ENCODE measurements at places on chromosomes 3 and 15.

DNA sequence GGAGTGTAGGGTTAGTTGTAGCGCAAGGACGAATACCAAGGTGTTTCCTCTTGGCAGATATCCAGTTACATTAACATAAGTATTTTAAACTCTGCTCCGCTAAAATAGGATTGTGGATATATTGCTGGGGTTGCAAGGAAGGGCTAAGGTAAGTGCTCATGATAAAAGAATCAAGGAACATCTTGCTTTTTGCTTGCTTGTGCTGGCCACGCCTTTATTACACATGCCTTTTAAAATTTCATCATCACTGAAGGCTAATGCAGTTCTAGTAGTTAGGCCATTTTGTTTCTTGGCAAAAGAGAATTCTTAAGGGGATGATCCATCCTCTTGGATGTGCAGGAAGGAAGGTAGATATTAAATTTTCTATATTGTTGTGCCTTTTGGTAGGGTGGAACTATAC, 415.6 kb upstream of the TPM1 start:
- no peak for DNase-seq

DNA sequence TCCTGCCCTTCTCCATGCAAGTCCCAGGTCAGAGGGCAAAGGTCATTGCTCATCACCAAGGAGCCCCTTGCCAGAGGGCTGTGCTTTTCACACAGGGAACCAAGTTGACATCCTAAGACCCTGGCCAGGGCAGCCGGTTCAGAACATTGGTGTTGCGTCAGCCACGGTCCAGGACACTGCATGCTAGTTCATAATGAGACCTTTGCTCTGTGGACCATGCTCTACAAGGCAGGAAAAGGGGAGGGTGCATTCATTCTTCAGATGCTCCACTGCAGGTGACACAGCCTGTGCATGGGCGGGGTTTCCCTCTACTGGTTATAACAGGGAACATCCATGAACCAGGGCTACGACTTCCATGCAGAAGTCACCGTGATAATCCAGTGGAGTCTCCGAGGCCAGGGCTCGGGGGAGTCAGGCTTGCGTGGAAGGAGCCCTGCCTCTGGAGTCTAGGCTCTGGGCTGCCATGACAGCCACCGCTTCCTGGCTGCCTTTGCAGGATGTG, 81.6 kb downstream of the OCA2 start:
- peak; percentile 22 for DNase-seq

DNA sequence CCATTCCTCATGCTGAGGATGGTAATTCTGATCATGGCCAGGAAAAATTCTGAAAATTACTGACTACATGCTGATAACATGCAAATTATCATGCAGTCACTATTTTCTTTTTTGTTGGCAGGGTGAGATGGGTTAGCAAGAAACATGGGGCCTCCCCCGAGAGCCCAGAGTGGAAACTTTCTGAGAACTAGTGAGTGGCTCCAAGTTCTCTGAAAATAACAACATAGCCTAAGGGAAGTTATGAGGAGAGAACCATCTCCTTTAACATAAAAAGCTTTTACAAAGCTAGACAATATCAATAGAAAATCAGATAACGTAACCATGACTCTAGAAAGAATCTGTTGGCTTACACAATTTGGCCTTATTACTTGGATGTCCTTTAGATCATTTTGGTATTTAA, 254.2 kb downstream of the PLOD2 start:
- DNase-seq, result no peak

GRCh38 chr15:95296643-95297042, 1033.9 kb upstream of the NR2F2 start:
- DNase-seq, result no peak

GRCh38 chr3:189903562-189904250, 217.0 kb downstream of the P3H2 start:
- no peak for DNase-seq

GRCh38 chr3:94413336-94414108, 350.7 kb downstream of the NSUN3 start:
- DNase-seq, result no peak

- no peak for DNase-seq
Measured at GRCh38 chr15:48388016-48388851, 57.0 kb downstream of the DUT start.

DNA sequence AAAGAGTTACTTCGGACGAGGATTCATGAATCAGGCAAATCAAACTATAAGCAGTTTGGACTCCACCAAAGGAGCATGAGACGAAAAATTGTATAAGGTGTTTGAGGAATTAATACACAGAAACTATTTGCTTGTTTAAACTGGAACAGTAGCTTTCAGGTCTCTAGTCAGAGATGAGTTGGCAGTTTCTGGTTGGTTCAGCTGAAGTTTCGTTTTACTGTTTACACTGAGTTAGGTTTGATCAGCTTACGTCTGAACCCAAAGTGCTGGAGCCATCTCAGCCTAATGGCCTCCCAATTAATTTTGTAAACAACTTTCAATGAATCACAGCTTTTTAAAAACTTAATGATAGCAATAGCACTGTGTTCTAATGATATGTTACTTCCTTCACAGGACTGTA, 703.7 kb downstream of the NLGN1 start:
- DNase-seq, result no peak

- no peak for DNase-seq
Measured at GRCh38 chr3:152210697-152211096, 58.0 kb upstream of the MBNL1 start.

GRCh38 chr15:48352474-48353072, 21.3 kb downstream of the DUT start:
- no peak for DNase-seq

- DNase-seq, result no peak
Measured at GRCh38 chr3:178500631-178501030, 35.6 kb upstream of the KCNMB2 start.
